Mucosa of descending colon (tissue), 3 donors: ENCODE measurements at places on chromosomes 7 and 10.
A peak's percentile ranks its signal among the peaks of the same experiment; 100 is the strongest.

GRCh38 chr10:46251857-46252847 is 34.6 kb upstream of the ANTXRL start:
- peak; percentile 7 for DNase-seq

DNA sequence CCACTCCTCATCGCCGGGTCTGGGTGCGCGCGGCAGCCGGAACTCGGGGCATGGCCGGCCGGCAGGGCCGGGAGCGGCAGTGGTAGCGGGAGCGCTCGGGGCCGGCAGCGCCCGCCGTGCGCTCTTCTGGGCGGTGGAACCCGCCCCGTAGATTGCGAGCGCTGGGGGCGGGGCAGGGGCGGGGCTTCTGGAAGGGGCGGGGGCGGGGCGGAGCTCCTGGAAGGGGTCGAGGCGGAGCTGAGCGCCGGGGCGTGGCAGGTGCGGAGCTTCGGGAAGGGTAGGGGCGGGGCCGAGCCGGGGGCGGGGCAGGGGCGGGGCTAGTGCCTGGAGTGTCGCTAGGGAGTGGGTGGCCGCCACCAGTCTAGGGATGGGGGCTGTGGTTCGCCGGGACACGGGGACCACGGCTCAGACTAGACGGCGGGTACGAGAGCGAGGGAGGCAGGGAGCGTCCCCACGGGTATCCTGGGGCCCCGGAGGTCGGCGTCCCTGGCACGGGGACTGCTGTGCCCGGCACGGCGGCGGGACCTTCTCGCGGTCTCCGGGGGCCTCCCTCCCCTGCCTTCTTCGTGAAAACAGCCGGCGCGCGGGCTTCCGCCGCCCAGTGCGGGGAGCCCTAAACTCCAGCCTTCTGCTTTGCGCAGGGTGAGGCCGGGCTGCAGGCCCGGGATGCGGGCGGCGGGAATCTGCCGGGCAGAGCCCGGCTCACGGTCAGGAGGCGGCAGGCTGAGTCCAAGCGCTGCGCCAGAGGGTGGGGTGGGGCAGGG is at the start of gene STK32C:
Gene STK32C (minus strand): TSS at position 128 of the 764 bp plus-strand sequence. CDS start 117 bp downstream, at position 11.
- peak; percentile 95 for DNase-seq

DNA sequence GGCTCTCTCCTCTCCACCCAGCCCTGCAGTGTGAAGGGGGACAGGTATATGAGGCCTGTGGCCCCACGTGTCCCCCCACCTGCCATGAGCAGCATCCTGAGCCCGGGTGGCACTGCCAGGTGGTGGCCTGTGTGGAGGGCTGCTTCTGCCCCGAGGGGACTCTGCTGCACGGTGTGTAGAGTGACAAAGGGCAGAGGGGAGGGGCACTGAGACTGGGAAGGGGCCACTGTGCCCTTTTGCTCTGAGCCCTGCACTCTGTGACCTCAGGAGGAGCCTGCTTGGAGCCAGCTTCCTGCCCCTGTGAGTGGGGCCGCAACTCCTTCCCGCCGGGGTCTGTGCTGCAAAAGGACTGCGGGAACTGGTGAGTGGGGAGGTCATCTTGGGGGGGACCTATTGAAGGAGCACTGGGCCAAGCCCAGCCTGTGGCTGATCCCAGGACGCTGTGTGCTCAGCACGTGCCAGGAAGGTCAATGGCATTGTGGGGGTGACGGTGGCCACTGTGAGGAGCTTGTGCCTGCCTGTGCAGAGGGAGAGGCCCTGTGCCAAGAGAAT is 15.0 kb upstream of the ZNF467 start:
- no peak for DNase-seq

- no peak for DNase-seq
Measured at GRCh38 chr10:33010132-33011037, 52.4 kb upstream of the ITGB1 start.

GRCh38 chr7:20350518-20350951 is 19.8 kb downstream of the ITGB8 start:
- no peak for DNase-seq

DNA sequence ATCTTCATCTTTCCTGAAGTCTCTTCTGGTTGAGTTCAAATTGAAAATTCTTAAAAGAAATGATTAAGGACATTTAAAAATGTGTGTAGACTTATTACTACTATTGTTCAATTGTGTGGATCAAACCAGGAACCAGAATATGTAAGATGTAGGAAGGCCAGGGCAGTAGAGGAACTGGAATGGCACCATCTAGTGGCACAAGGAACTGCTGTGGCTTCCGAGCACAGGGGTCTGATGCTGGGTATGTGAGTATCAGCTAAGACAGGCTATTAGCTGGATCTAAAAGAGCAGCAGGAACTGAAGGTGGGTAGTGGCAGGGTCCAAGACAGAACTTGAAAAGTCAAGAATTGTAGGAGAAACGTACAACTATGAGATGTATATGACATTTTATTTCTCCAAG is 247.3 kb downstream of the SEMA3A start:
- DNase-seq = no peak

DNA sequence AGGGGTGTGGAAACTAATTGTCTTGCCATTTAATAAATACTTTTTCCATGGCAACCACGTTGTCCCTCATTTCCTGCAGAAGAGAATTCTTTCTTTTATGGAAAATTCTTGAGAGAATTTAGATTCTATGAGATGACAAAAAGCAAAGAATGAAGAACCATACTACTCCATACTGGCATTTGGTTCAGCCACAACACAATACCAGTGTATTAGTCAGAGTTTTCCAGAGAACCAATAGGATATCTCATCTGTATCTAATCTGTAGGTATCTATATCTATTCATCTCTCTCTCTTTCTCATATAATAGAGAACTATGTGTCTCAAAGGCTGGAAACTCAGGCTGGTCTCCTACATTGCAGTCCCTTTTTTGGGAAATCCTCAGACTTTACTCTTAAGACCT is 44.6 kb upstream of the NAMPT start:
- no peak for DNase-seq

- DNase-seq = peak; percentile 73
Measured at GRCh38 chr10:80407812-80408241, 524 bp upstream of the PRXL2A start.

GRCh38 chr7:130234078-130234477 is 26.4 kb downstream of the SSMEM1 start:
- DNase-seq = no peak

- DNase-seq = no peak
Measured at GRCh38 chr7:92584953-92585352, 5.2 kb downstream of the FAM133B start.

DNA sequence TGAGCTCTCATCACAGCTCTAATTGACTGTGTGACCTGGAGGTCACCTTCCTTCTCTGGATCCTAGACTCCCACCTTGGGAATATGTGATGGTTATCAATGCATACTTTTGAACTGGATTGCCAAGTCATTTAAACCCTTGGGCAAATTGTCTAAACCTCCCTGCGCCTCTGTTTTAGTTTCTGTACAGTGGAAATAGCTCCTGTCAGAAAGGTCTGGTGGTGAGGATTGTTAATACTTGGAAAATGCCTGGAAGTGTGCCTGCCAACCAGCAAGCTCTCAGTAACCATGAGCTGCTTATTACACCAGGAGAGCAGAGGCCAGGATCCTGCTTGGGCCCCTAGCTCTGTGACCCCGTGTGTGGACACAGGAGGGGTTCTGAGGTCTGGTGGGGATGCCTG is 108.7 kb upstream of the PPIF start:
- no peak for DNase-seq

DNA sequence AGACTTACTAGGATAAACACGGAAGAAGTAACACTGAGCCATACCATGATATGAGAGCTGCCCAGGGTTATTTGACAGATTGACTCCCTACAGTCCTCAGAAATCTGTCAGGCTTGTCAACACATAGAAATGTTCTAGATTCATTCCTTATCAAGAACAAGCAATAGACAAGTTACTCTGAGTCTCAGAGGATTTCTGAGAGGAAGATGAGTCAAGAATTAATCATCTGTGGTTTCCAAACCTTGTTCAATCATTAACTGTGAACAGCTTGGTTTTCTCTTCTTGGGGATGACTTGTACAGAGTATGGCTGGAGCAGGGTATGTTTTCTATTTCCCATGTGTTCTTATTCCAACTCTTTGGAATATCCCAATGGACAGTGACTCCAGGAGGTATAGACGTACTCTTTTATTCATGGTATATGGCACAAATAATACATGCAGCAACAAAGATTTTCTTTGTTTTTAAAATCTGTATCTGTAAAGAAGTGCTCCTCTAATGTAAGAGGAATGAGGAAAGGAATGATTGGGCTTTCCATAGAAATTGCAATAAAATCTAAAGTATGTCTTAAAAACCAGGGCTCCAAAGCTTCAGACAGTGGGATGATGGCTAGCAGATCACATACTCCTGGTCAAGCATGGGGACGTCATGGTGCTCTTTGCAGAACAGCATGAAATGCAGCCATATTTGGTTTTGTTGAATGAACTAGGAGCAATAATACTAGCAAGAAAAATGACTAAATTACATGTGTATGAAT is 11.9 kb upstream of the SFR1 start:
- no peak for DNase-seq
